ENCODE measurements at places on chromosomes 12 and 14.

DNA sequence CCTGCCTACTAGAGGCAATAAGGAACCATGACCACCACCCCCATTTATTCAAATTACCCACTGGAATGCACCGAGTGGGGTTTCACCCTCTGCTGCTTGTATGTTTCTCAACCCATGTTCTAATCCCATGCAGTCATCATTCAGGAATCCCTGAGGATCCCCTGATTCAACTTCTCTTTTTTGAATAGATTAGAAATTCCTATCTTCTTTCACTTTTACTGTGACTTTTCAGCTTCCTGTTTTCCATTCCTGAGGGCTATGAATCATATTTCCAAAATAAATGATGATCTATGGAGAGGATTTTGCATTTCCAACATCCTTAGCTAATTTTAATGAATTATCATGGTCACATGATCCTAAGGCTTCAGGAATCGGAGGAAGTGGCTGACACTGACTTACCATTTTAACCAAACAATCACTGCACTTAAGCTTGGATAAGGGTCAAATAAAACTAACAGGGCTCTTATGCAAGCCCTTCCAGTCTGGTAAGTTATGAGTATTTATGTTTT, 19.4 kb upstream of the P2RX4 start:
- DNase-seq = no peak

DNA sequence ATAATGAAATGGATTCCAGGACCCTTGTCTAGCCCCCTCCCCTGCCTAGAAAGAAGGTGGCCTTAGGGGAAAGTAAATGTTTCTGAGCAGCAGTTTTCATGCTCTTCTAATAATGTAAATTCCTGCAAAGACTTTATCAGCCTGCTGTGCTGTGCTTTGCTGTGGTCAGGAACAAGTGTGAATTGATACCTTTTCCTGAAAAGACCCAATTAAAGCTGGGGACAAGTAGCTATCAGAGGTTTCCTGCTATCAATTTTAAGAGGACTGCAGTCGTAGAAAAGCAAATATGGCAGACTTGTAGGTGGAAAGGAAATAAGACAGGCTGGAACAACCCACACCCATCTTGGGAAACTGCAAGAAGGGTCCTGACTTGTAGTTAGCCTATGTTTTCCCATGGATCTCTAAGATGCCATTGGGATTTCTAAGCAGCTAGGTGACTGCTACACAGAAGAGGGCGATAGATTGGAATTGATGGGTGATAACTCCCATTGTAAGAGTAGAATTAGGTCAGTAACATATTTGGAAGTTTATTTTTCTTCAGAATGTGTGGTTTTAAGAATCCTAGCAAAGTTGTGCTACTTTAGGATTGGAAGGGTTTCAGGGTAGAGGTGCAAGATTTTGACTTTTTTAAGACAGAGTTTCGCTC, 3.1 kb downstream of the DYNLL1 start:
- DNase-seq = no peak

- DNase-seq = no peak
Observed at GRCh38 chr12:240566-240965, 22.1 kb downstream of the SLC6A13 start.

- DNase-seq = no peak
Observed at GRCh38 chr14:75626863-75627262, 33.8 kb downstream of the ERG28 start.

GRCh38 chr12:95674631-95675030, 115.9 kb downstream of the NTN4 start:
- no peak for DNase-seq

DNA sequence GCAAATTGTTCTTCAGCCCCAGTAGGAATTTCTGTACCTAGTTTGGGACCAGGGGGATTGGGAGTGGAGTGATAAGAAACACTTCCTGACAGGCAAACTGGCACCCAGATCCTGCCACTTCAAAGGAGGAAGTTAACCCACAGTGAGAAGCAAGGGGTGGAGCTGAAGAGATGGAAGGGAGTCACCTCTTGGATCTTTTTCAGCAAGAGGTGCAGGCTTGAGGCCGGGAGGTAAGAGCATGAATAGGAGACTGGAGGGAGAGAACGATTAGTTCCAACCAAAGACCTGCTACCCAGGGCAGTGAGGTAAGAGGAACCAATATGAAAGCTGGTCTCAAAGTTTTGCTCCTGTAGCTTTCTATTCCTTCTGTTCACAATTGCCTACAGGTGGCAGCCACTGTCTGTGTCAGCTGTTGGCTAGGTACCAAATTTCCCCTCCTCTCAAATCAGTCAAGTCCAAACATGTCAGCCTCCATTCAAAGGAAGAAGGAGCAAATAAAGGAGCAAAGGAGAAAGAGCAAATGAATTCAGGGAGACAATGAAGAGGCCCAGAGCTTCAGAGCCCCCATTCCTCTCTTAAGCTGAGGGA, 14.9 kb upstream of the TAC3 start:
- no peak for DNase-seq

DNA sequence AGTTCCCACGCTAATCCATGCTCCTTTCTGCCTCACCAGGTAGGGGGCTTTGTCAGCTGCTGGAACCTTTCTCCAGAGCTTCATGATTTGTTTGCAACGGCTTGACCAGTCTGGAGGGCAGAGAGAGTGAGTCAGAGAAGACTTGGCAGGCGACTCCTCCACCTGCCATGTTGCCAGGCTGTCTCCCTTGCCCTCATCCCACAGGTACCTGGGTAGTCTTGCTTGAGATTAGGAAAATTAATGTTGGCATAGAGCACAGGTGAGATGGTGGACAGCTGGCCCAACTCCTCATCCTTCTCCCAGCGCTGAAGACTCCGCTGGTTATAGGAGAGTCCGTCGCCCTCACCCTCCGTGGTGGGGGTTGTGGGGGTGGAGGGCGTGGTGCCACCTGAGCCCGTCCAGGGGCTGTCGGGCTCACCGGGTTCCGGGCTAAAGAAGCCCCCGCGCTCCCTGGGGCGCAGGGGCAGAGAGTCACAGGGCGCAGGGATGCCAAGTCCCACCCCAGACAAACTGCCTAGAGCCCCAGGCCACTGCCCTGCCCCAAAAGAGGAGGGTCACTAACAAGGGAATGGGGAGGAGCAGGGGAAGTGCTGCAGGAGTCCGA, 18.6 kb downstream of the KMT2D start:
- no peak for DNase-seq

- DNase-seq = no peak
Observed at GRCh38 chr12:88764781-88765480, 184.7 kb upstream of the KITLG start.

DNA sequence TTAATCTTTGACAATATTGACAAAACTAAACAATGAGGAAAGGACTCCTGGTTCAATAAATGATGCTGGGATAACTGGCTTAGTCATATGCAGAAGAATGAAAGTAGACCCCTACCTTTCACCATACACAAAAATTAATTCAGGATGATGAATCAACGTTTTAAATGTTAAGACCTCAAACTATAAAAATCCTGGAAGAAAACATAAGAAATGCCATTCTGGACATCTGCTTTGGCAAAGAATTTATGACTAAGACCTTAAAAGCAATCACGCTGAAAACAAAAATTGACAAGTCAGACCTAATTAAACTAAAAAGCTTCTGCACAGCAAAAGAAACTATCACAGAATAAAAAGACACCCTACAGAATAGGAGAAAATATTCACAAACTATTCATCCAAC, 97.4 kb downstream of the LMNTD1 start:
- DNase-seq = no peak

- no peak for DNase-seq
Observed at GRCh38 chr12:57212701-57213057, 3.9 kb upstream of the NXPH4 start.

GRCh38 chr12:121013715-121014114, 2.6 kb downstream of the C12orf43 start:
- DNase-seq = no peak

GRCh38 chr14:67887478-67887877, 67.9 kb downstream of the RAD51B start:
- DNase-seq = no peak

- DNase-seq = no peak
Observed at GRCh38 chr14:86038387-86039042, 508.6 kb downstream of the FLRT2 start.

DNA sequence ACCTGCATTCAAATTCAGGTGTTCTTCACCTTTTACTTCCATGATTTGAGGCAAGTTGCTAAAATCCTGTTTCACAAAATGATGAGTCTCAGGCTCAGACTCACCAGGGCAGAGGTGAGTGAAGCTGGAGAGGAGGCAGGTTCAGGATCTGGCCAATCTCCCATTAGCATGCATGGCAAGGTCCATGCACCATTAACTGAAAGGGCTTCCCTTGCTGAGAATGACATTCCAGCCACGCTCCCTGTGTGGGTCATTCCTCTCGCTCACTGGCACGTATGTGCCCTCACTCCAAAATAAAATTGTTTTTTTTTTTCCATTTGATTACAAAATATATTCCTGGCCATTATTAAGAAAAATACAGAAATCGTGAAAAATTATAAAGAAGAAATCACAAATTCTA, 257.6 kb downstream of the C12orf75 start:
- DNase-seq = no peak

DNA sequence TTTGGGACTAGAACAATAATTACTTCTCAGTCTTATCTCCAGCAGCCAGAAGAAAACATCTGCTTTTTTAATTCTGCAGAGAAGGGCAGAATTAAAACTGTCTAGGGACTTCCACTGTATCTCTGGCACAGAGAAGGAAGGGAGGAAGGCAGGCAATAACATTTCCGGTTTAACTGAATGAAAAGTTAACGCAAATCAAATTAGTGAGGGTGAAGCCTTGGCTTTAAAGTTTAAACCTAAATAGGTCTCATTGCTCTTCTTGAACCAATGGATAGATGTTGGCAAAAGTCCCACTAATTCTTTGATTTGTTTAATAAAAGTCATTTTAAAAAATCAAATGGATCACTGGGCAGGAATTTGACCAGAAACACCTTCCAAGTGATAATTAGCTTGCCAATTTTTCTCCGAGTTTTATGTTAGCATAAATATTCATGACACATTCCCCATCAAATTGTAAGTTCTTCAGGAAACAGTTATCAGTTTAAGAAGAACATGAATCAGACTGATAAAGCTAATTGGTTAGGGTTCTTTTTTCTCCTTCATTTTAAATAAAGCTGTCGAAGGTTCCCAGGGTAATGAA, 181.9 kb downstream of the SLC15A5 start:
- no peak for DNase-seq

DNA sequence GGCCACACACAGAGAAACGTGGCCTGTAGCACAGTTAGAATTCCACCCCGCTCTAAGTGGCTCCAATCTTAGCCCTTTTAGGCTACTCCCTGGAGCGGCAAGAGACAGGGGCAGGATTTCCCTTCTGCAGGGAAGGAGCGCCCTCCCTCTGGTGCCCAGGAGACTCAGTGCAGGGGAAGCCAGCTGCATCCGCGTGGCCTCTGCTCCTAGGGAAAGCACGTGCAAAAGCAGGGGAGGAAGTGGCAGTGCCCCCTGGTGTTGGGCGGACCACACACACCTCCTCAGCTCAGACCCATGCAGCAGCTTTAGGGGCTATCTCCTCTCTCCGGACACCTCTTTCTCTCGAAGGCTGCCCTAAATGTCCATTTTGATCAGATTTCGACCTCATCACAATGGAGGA, 50.0 kb downstream of the SPRING1 start:
- DNase-seq = peak; percentile 12

GRCh38 chr14:52175982-52176502, 91.5 kb upstream of the PTGDR start:
- DNase-seq = no peak

DNA sequence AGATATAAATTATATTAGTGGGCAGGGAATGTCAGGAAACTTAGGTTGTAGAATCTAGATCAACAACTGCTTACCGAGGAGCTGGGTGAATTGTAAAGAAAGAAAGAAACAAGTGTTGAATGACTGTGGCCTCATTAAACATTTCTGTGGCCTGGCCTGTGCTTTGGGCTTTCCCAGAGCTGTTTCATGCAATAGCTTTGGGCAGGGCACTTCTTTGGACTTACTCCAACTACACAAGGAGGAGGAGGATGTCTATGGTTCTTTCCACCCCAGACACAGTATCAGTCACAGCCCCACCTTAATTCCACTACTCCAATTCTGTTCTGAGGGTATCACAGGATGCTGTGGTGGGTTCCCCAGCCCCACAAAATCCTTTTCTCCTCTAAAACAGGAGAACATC, 38.0 kb downstream of the DPF3 start:
- DNase-seq = no peak

GRCh38 chr12:27506645-27507189, 17.3 kb upstream of the PPFIBP1 start:
- DNase-seq = no peak

- no peak for DNase-seq
Observed at GRCh38 chr14:92597906-92598905, 84.6 kb downstream of the RIN3 start.

GRCh38 chr14:106841701-106842100, 1315.3 kb downstream of the TMEM121 start:
- no peak for DNase-seq

DNA sequence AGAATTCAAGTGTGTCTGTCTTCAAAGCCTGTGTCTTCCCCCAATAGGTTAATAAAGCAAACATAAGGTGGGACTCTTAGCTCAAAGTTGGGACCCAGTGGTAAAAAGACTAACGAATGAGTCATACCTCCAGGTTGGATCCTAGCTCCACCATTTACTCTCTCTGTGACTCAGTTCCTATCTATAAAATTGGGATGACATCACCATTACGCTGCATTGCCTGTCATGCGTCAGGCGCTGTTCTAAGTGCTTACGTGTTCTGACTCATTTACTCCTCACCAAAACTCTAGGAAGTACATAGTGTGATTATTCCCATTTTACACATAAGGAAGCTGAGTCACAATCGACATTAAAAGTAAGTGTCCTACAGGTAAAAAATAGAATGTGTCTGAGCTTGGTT, 915.8 kb downstream of the VRK1 start:
- DNase-seq = no peak

DNA sequence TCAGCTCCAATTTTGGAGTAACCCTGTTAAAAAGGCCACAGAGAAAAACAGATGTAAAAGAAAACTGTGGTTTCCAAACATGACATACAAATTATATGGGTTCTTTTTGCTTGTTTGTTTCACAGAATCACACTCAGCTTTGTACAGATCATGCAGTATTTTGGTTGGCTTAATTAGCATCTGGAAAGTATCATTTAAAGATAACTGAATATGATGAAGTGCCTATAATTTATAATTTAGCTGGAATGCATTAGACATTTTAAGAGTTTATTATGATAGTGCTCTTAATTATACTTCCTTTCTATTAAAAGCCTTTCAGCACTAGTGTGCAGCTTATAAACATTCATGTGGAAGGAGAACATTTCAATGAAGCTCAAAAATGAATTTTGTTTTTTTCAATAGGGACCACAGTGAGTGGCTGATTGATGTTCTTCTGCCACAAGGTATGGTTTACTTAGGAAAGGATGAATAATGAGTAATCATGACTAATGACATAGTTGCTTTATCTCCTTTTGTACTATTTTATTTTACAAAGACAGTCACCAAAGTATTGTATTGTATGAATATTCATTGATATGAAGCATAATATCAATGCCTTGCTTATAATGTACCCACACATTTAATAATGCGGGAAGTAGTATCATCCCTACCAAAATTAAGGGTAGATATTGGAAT, 98.3 kb downstream of the UNC79 start:
- DNase-seq = no peak

DNA sequence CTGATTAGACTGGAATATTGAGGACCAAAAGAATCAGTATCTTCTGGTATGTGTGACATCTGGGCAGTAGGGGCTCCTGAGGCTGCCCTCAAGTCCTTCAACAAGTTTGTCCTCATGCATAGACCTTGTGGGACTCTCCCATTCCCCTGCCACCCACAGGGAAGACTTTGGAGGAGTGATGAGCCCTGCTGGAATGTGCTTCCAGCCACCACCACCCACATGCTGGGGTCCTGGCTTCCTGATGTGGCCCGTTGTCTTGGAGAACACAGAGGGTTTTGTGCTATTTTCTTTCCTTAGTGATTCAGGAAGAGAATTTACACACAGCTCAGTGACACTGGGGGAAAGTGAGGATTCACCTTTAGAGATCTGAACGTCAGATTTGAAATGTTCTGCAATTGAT, 29.2 kb upstream of the SEL1L start:
- DNase-seq = no peak

All from stimulated activated CD4-positive, alpha-beta T cell treated with anti-CD3 and anti-CD28 coated beads, Interleukin-15, amount 100 ng/mL, for 1 hour (primary cell).